ENCODE measurements at places on chromosomes 6 and 20.

- no peak for DNase-seq
These were observed 11.2 kb upstream of the GRM1 start for GRCh38 chr6:146017672-146018071.

DNA sequence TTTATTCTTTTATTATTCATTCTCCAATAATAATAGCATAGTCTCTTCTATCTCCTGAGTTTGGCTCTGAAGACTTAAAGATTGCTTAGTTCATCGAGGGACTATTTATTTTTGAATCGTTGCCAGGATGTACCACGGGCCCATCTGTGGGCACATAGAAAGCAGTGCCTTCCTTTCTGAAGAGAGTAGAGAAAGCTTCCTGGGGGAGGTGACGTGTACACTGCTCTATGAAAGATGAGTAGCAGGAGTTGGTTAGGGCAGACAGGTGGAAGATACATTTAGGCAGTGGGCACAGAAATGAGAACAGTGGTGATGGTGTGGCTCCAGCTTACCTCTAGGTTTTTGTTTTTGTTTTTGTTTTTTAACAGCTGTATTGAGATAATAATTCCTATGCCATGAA lies 98.4 kb downstream of the CDKAL1 start:
- DNase-seq: no peak

DNA sequence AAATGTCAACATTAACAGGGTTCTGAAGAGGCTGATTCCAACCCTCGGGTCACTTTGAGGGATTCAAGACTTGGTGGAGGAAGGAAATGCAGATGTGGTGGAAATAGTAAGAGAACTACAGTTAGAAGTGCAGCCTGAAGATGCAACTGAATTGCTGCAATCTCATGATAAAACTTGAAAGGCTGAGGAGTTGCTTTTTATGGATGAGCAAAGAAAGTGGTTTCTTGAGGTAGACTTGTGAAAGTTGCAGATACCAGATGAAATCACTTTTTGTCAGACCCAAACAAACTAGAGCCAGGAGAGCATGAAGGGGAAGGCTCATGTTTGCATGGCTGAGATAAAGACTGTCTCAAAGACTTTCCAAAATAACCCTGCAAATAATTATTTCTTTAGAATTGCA lies 16.2 kb downstream of the ANKRD6 start:
- DNase-seq: no peak

GRCh38 chr6:91486200-91486599 lies 899.3 kb upstream of the MAP3K7 start:
- DNase-seq: no peak

DNA sequence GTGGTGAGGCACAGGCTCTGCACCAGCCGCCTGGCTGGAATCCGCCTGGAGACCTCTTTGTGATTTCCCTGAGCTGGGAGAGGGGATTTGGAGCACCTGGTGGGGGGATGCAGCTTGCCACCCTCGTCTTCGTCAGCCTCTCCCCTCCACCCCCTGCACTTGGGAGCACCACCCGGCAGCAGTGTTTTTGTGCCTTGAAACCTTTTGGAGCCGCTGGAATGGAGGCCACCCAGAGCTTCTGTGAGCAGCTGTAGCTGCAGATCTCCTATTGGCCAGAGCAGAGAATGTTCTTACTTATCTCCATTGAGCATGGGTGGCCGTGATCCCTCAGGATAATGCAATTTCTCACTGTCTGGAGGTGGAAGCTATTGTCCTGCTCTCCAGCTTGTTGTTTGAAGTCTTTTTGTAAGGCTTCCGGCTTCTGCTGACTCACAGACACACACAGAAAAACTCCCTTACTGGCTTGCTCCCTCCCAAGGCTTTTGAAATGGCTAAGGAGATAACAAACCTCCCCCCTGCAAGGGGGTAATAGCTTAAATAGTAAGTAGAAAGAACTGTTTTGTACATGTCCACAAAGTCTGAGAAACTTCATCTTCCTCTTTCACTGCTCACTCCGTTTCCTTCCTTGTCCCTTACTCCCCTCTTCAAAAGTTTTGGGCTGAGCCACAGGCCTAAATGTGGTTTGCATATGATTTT lies 271.2 kb downstream of the PRL start:
- no peak for DNase-seq

GRCh38 chr6:133906050-133906449 lies 17.1 kb downstream of the TCF21 start:
- DNase-seq: no peak

DNA sequence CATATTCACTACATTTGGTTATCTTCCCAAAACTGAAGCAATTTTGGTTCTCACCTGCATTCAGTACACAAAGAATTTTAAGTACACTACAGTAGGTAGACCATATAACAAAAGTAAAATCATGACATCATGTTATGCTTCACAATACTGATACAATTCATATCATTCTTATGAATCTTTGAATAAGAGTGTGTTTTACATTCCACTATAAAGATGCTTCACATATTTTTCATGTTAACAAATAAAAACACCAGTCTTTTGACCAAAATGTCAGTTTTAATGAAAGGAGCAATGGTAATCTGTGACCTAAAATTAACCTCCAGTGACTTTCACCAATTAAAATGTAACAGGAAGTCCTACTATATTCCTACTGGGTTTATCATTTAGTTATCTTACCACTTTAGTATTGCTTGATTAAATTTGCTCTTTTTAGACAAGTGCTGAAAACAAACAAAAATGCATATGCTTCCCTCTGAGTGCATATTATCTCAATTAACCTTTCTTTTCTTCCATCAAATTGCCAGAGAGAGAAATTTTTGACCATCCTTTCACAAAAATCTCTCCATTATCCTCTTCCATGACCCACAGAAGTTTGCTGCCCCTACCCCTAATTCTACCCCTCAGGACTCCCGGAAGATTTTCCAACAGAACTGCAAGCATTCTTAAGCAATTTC lies 49.3 kb downstream of the PHIP start:
- DNase-seq: no peak

GRCh38 chr6:137202078-137202477 lies 17.1 kb downstream of the IFNGR1 start:
- no peak for DNase-seq

GRCh38 chr6:9978480-9978879 lies 436.4 kb downstream of the TFAP2A start:
- DNase-seq: no peak

DNA sequence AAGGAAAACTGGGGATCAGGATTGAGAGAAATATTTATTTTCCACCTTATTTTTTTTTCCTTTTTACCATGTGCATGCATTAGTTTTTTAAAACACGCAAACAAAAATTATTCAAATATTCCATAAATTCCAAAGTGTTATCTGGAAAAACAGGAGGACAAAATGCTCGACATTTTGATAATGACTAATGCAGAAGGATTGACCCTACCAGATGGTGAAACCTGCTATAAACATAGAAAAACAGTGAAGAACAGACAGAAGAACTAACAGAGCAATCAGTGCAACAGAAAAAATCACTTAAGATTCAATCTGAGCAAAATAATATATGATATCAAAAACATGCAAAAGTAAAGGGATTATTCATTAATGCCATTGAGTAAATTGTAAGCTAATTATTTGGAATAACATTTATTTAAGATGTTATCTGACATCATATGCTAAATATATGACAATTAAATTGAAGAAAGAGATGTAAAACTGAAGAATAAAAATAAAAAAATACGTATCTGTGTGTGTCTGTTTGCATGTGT lies 218.4 kb downstream of the LMBRD1 start:
- DNase-seq: no peak

- DNase-seq: no peak
These were observed 26.9 kb upstream of the EYA4 start for GRCh38 chr6:133214267-133214666.

DNA sequence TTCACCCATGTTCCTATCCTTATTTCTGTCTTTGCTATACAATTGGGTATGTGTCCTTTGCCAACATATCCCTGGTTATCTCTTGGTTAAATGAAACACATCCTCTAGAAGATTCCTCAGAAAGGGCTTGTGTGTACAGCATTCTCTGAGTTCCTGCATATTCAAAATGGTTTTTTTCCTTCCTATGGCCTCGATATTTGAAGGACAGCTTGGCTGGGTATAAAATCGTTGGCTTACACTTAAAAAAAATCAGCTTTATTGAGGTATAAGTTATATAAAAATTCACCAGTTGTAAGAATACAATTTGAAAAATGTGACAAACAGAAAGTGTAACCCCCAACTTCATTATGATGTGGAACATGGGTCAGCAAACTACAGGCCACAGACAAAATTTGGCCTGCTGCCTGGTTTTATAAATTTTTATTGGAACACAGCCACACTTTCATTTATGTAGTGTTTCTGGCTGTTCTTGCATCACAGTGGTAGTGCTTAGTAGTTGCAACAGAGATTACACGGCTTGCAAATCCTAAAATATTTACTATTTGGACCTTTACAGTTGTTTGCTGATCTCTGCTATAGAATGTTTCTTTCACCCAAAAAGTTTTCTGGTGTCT lies 16.7 kb downstream of the PCMT1 start:
- no peak for DNase-seq

Measured in stimulated activated CD8-positive, alpha-beta memory T cell treated with anti-CD3 and anti-CD28 coated beads, Interleukin-15, amount 100 ng/mL, for 48 hours (primary cell).